ENCODE measurements at places on chromosomes 7 and 10. TPM values are rescaled to one million over a fixed set of nuclear protein-coding genes. Genes with fewer than 3 reads are reported as not detected.

The NXPH1 gene
- total RNA-seq: not detected

The SERPINE1 gene
- total RNA-seq: 0.23 TPM

GRCh38 chr10:113175756-113176651 is 226.0 kb downstream of the TCF7L2 start:
- DNase-seq: no peak

DNA sequence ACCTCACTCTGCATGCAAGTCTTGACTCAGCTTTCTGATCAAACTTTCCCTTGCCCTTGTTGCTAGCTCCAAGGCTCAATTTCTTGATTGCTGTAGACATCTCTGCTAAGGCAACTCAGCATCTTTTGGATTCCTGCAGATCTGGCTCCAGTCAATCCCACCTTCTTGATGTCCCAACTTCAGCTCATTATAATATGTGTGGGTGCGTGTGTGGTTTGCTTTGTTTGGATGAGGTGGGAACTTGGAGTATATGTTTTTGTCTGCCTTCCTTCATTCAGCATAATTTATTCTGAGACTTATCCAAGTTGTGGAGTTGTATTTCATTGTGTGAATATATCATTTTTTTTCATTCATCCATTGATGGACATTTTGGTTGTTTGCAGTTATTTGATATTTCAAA is 364.8 kb upstream of the IGFBP3 start:
- no peak for DNase-seq

- no peak for DNase-seq
Measured at GRCh38 chr10:20672741-20673140, 224.4 kb downstream of the NEBL start.

Measured in activated CD4-positive, alpha-beta memory T cell treated with anti-CD3 and anti-CD28 coated beads, Interleukin-2, amount 10 ng/mL, durations not matched to agents 7 days and 5 days (primary cell).